NAMALWA (cell line): ENCODE measurements at places on chromosomes 12 and 14.

GRCh38 chr14:50791201-50791600 lies 39.8 kb downstream of the NIN start:
- peak; percentile 18 for DNase-seq

GRCh38 chr12:111368291-111368787 lies 556 bp downstream of the PHETA1 start:
- DNase-seq, result no peak

GRCh38 chr12:22627371-22627770 lies 2.4 kb downstream of the ETNK1 start:
- DNase-seq, result peak; percentile 21

DNA sequence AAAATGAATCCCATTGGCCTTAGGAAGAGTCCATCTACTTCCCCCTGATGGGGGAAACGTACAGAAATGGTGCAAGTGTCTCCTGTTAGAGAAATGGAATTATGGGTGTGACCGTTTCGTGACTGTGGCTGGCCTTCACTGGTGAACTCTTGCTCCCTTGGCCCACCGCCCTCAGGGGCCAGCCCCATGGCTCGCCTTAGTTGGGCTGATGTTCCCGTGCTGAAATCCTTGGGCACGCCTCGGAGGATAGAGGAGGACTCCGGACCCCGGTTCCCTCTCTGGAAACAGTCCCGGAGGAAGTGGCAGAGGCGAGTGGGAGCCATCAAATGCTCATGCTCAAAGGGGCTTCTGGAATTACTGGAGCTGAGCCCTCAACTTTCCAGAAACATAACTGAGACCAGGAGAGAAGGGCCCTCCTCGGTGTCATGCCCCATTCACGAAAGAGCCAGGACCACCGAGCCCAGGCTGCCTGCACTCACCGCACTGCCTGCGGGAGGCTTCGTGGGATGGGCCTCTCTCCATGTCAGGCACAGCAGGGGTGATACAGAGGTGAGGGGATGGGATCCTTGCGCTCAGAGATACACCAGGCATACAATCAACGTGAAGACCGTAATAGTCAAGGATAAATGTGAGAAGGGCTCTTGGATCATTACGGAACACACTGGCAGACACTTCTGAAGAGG lies 10.1 kb upstream of the CACNA2D4 start:
- no peak for DNase-seq

- no peak for DNase-seq
These were observed 5.4 kb downstream of the VSIG10 start for GRCh38 chr12:118098401-118098800.

- no peak for DNase-seq
These were observed 70.6 kb upstream of the MYF6 start for GRCh38 chr12:80636832-80637231.

GRCh38 chr14:68384881-68385280 lies 408.0 kb downstream of the ZFP36L1 start:
- no peak for DNase-seq

DNA sequence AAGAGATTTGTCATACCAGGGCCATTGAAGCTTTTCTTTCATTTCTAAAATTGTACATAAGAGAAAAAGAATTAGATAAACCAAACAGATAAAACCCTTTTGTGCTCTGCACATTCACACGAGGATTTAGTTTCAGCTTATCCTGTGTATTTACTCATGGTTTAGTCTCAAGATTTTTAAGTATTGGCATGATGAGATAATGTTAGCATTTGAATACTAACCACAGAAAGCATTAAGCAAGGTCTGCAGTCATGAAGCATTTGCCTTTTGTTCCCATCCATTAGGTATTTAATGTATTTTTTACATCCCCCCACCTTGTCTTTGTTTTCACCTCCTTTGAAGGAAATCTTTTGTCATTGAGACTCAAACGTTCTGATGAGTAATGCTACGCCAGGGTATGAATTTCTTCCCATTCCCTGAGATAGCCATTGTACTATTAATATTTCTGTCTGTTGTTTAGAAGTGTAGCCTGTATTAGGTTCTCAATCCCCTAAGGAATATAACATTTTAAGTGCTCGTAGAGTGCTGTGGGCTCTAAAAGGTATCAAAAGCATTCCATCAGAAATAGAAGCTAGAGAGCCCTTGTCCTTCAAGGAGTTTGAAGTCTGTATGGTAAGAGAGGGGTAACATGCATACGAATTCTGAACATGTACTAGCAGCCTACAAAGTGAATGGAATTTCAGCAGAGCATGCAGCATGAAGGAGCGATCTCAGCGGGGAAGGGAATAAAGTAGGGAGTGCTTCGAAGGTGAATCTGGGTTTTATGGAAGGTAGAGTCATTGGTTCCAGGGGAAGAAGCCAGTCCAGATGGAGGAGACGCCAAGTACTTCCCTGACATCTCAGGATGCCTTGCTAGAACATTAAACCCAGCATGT lies 22.3 kb downstream of the CRADD start:
- no peak for DNase-seq

DNA sequence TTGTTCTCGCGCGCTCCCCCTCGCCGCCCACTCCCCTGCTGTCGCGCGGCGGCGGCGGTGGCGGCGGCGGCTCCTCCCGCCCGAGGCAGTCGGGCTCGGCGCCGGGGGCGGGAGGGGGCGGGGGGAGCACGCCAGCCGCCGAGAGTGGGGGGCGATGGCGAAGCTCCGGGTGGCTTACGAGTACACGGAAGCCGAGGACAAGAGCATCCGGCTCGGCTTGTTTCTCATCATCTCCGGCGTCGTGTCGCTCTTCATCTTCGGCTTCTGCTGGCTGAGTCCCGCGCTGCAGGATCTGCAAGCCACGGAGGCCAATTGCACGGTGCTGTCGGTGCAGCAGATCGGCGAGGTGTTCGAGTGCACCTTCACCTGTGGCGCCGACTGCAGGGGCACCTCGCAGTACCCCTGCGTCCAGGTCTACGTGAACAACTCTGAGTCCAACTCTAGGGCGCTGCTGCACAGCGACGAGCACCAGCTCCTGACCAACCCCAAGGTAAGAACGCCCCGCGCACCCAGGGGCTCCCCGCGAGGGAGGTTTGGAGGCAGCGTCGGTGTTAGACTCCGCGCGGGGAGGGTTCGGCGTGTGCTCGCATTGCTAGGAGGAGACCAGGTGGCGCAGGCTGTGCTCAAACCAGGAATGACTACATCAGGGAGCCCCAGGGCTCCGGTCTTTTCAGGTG lies 629 bp downstream of the KCNMB4 start:
- peak; percentile 82 for DNase-seq

- DNase-seq, result peak; percentile 30
These were observed 8.0 kb upstream of the GNPTAB start for GRCh38 chr12:101838628-101839323.

DNA sequence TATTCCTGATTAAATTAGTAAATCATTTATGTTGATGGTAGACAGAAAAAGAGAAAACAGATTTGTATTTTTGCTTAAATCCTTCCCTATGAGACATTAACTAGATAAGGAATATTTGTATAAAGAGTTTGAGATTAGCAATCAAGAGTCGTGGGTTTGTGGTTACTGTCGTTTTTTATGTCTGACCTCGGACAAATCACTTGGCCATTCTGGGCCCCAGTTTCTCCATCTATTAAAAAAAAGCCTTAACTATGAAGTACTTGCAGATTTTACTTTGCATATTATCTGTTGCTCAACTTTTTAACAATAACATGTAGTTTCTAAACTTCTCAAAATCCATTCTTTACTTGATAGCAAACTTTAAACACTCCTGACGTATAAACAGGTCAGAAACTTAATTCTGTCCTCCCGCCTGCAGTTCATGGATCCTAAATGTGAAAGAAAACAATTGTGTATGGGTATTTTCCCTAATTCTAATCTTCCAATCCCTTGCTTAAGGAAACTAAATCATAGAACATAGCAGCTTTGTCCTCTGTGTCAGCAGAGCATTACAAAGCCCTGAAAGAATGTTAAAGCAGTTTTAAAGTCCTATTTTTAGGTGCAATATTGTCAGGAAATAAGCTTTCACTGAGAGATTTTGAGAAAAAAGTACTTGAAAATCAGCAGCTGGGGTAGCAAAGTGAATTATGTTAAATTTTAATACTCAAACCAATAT lies 118.2 kb downstream of the GPR135 start:
- no peak for DNase-seq

- DNase-seq, result no peak
These were observed 200.2 kb downstream of the CHST11 start for GRCh38 chr12:104656921-104657320.

DNA sequence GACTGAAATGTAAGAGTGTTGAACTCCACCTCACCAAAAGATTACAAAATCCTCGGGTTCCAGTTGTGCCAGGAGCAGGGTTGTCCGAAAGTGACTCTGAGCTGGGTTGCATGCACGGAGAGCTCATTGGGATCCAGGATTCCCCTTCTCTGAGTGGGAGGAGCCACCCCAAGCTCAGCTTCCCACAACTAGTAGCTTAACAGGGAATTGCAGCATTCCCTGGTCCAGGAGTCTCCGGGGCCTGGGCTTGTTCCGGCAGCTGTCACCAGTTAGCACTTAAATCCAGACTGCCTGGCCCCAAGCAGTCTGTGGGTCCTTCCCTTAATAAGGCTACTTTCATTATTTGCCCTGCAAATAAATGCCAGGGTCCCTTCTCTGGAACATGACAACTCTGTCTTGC lies 50.1 kb downstream of the CD9 start:
- no peak for DNase-seq

- DNase-seq, result no peak
These were observed 27.6 kb downstream of the MED13L start for GRCh38 chr12:116249938-116250337.

- no peak for DNase-seq
These were observed 24.9 kb upstream of the BCDIN3D start for GRCh38 chr12:49867570-49868341.

GRCh38 chr14:79417961-79418360 lies 793.3 kb downstream of the DIO2 start:
- no peak for DNase-seq

GRCh38 chr12:40793471-40793870 lies 101.2 kb downstream of the CNTN1 start:
- DNase-seq, result no peak

GRCh38 chr14:45028107-45028626 lies 55.7 kb upstream of the PRPF39 start:
- no peak for DNase-seq

GRCh38 chr12:104372061-104372720 lies 68.7 kb downstream of the EID3 start:
- no peak for DNase-seq

- no peak for DNase-seq
These were observed 116.6 kb downstream of the NAV3 start for GRCh38 chr12:77947330-77947729.

- DNase-seq, result peak; percentile 35
These were observed 3.0 kb upstream of the CORO1C start for GRCh38 chr12:108734200-108734906.

- DNase-seq, result no peak
These were observed 56.7 kb downstream of the EPS8 start for GRCh38 chr12:15732341-15733061.

DNA sequence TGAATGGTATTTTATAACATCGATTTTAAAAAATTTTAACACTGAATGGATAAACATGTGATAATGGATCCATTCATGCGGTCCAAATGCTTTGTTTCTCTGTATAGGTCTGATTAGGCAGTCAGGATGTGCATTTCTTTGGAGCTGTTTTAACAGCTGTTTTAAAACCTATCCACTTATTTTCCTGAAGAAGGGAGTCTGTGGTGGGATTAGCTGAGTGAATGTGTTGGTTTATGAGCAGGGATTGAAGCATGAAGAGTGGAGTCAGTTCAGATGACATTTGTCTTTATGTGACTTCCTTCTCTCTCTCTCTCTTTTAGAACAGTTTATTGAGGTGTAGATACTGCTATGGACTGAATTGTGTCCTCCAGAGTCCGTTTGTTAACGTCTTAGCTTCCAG lies 37.7 kb downstream of the GLT8D2 start:
- no peak for DNase-seq

DNA sequence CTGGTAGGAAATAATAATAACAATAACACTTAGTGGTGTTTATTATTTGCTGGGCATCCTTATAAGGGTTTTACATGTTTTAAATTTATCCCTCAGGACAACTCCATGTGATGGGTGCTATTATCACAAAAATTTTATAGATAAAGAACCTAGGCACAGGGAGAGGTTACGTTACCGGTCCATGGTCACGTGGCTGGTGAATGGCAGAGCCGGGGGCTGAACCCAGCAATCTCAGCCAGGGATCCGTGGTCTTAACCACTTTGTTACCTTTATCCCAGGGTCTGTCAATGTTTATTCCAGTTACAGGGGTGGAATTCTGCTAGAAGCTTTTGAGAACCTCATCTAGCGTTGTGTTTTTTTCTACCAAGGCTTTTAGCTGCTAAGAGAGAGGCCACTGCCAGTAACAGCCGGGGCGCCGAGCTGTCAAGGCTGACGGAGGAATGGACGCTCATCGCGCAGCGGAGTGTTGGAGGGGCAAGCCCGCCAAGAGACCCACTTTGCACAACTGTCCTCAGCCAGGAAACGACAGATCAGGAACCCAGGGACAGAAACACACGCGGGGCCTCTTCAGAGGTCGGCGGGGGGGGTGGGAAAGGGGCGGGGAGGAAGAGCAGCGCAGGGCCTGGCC lies 418 bp downstream of the AMN1 start:
- DNase-seq, result no peak

GRCh38 chr14:20630340-20631022 lies 11.0 kb downstream of the OR6S1 start:
- DNase-seq, result peak; percentile 58

GRCh38 chr12:114729731-114730130 lies 45.8 kb upstream of the TBX3 start:
- DNase-seq, result no peak

GRCh38 chr12:89390802-89391673 lies 38.7 kb upstream of the DUSP6 start:
- no peak for DNase-seq

GRCh38 chr12:104957719-104958000 lies 430 bp downstream of the SLC41A2 start:
- peak; percentile 22 for DNase-seq

DNA sequence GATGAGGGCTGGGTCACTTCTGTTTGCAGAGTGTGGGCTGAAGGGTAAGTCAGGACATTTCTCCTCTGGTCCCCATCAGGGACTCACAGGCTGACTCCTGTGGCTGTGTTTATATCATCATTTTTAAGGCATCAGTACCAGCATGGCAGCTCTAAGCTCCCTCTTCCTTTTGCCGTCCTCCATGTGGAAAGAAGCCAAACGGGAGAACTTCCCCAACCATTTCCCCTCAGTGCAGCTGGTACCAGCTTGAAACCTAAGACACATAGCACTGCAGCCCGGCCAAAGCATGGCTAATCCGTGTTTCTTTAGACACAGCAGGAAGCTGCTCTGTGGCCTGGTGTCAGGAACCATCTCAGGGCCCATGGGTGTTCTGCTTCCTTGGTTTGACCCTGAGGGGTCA lies 31.9 kb upstream of the ATP2A2 start:
- DNase-seq, result no peak

GRCh38 chr14:52703225-52703624 lies 3.8 kb upstream of the PSMC6 start:
- no peak for DNase-seq

GRCh38 chr14:98941481-98941880 lies 330.5 kb downstream of the BCL11B start:
- DNase-seq, result no peak

GRCh38 chr14:57389646-57390036 lies 745 bp upstream of the NAA30 start:
- DNase-seq, result no peak

- DNase-seq, result no peak
These were observed 19.4 kb upstream of the GNPTAB start for GRCh38 chr12:101850199-101850598.
